Inflammatory macrophage treated with lipopolysaccharide for 1 hour (primary cell): ENCODE measurements at places on chromosomes 1 and 21.

- no peak for DNase-seq
Measured at GRCh38 chr1:36879613-36880012, 154.7 kb downstream of the GRIK3 start.

DNA sequence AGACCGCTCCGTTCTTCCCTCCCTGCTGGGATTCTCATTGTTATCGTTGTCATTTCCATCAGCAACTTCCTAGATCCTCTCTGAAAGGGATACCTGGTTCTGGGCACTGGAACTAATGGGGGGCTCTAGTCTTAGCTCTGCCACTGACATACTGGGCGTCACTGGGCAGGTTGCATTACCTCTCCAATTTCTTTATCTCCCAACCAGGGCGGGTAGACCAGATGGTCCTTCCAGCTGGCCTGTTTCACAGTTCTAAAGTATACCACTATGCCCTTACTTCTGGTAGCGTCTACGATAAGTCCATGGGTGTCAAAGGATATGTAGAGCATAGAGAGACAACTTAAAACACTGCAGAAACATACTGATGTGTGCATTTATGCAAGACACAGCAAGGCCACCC is 1.4 kb downstream of the GPR37L1 start:
- DNase-seq: no peak

DNA sequence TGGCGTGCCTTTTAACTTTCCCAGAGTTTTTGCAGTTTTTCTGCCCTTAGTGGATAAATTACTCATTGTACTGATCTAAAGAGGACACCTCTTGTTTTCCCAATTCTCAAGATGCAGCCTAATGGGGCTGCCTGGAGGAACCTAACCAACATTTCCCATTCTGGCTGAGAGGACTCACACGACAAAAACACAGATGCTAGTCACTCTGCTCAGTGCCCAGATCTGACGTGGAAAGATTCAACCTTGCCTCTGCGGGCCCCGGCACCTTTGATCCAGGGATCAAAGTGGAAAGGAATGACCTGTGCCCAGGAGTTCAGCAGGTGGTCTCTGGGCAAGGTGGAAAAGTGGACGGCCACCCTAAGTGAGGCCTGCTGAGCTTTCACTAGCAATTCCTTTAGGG is 162.4 kb upstream of the FMN2 start:
- no peak for DNase-seq

GRCh38 chr1:86992861-86993260 is 78.4 kb downstream of the HS2ST1 start:
- DNase-seq: no peak

- no peak for DNase-seq
Measured at GRCh38 chr1:241311056-241311746, 45.8 kb downstream of the RGS7 start.

- DNase-seq: peak; percentile 59
Measured at GRCh38 chr1:247172996-247173395, 1.2 kb upstream of the ZNF124 start.

DNA sequence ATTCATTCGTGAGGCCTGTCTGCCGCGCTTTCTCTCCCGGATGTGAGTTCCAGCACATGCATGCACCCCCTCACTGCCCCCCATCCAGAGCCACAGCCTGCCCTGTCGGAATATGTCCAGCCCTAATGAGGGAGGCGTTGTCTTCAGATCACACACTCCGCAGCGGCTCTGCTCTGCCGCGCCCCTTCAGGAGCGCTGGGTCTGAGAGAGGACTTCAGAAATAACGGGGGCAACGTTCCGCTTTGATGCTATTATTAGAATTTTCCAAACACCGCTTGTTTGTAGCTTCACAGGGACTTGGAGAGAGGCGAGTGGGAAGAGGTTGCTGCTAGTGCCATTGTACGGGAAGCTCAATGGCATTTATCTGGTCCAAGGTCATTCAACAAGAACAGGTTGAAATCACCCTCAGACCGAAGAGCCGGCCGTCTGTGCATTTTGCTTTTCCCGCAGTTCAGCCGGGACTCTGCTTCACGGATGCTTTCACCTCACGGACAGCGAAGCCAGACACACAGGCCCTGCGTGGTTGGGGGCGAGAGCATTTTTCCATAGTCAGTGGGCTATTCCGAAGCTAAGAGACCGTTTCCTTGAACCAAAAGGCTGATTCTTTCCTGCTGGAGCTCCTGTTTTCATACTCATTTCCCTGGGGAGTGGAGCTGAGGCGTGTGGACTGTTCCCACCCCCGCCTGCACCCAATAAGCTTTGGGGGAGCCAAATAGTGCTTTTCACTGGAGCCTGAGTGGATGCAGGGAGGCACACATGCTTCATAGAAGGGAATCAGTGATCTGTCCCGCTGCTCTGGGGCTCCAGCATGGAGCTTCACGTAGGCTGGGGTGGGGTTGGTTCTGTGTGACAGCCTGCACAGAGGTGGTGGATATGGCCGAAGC is 69.7 kb downstream of the GALNT2 start:
- DNase-seq: no peak

- peak; percentile 64 for DNase-seq
Measured at GRCh38 chr1:179369751-179370341, 4.1 kb downstream of the AXDND1 start.

DNA sequence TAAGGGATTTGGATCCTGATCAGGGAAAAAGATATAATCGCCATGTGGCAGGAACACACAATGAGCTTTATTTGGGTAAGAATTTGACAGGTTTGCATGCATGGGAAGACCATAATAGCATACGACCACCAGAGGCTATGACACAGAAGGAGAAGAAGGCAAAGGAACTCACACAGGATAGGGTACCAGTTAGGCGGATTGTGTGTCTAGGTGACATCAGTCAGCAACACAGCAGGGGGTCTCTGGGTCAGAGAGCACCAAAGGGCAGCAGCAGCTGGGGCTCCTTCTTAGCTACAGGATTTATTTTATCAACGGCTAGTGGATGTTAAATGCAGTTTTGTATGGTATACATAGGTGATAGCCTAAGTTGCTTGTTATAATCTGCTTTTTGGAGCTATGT is 551.3 kb downstream of the KCNT2 start:
- DNase-seq: no peak

DNA sequence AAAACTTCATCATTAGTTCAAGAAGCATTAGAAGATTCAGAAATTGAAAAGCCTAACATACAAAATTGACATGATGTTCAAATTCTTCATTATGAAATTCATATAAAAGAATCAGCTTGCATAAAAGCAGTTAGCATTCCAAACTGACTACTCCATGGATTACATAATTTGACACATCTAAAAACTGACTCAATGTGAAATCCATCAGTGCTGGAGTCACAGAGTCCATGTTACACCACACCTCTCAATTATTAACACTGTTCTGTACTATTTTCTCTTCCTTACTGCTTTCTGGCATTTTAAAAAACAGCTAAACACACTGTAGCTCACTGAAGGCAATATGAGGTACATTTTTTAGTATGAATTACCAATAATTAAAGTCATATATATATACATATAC is 28.0 kb downstream of the ARHGAP29 start:
- no peak for DNase-seq

GRCh38 chr1:184254849-184255248 is 132.0 kb upstream of the C1orf21 start:
- DNase-seq: no peak

- no peak for DNase-seq
Measured at GRCh38 chr1:205147191-205147835, 25.5 kb upstream of the RBBP5 start.

GRCh38 chr21:15534450-15534886 is 195.3 kb upstream of the USP25 start:
- DNase-seq: no peak

- DNase-seq: no peak
Measured at GRCh38 chr1:114691061-114691460, 4.3 kb downstream of the AMPD1 start.

DNA sequence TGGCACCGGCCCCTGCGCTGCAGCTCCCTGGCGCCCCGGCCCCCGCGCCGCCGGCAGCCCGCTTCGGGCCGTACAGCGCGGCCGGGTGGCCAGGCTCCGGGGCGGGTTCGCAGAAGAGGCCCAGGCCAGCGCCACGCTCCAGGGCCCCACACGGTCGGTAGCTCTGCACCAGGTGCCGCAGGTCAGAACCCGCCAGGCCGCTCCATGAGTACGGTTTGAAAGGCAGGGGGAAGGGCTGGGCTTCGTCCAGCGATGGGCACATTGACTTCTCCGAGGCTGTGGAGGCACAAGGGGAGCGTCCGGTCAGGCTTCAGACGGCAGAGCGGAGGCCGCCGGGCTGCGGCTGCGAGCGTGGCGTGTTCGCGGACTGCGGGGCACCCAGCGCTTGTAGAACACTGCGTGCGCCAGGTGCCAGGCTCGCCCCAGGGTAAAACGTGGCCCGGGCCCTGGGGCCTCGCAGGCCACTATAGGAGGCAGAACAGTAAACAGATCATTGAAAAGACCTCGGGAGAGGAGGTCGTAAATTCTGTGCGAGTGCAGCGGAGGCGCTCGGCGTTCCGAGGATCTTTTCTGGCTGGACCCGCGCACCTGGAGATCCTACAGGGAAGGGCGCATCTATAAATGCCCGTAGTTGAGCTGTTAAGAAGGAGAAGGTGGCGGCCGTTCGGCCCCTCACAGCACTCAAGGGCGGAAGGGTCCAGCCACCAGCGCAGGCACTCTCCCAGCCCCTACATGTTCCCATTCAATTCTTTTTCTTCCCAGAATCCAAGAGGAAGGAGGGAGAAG is 5.7 kb downstream of the GFI1 start:
- DNase-seq: no peak

GRCh38 chr1:119569095-119569494 is 62.1 kb downstream of the HSD3B1 start:
- DNase-seq: no peak

- no peak for DNase-seq
Measured at GRCh38 chr1:225617479-225617878, 35.4 kb downstream of the ENAH start.

GRCh38 chr1:155776414-155776813 is 80.6 kb downstream of the GON4L start:
- DNase-seq: peak; percentile 35

DNA sequence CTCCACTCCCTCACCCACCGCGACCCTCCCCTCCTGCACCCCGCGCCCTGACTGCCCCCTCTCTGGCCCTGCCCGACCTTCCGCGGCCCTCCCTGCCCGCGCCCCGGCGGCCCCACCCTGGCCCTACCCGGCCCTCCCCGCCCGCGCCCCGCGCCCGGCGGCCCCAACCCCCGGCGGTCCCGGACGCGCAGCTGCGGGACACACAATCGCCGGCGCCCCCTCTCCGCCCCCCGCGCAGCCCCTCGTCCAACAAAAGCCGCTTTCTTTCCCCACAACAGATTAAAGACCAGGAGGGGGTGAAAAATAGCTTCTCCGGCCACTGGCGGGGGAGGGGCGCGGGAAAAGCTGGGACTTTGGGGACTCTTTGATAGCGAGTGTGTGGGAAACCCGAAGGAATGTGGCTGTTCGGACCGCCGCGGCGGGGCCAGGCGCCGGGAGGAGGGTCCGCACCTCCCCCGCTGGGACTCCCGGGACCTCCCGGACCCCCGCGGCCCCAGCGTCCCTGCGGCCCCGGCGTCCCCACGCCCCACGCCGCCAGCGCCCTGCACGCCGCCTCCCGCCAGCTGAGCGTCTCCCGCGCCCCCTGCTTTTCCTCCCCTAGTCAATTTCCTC is 8.8 kb upstream of the ID3 start:
- DNase-seq: no peak

DNA sequence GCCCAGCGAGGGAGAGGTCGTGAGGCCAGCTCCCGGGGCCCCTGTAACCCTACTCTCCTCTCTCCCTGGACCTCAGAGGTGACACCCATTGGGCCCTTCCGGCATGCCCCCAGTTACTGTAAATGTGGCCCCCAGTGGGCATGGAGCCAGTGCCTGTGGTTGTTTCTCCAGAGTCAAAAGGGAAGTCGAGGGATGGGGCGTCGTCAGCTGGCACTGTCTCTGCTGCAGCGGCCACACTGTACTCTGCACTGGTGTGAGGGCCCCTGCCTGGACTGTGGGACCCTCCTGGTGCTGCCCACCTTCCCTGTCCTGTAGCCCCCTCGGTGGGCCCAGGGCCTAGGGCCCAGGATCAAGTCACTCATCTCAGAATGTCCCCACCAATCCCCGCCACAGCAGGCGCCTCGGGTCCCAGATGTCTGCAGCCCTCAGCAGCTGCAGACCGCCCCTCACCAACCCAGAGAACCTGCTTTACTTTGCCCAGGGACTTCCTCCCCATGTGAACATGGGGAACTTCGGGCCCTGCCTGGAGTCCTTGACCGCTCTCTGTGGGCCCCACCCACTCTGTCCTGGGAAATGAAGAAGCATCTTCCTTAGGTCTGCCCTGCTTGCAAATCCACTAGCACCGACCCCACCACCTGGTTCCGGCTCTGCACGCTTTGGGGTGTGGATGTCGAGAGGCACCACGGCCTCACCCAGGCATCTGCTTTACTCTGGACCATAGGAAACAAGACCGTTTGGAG is 23.7 kb upstream of the TNFRSF1B start:
- peak; percentile 89 for DNase-seq

- DNase-seq: no peak
Measured at GRCh38 chr1:87872189-87872588, 543.5 kb downstream of the LMO4 start.

GRCh38 chr1:4510276-4510691 is 144.1 kb upstream of the AJAP1 start:
- no peak for DNase-seq

DNA sequence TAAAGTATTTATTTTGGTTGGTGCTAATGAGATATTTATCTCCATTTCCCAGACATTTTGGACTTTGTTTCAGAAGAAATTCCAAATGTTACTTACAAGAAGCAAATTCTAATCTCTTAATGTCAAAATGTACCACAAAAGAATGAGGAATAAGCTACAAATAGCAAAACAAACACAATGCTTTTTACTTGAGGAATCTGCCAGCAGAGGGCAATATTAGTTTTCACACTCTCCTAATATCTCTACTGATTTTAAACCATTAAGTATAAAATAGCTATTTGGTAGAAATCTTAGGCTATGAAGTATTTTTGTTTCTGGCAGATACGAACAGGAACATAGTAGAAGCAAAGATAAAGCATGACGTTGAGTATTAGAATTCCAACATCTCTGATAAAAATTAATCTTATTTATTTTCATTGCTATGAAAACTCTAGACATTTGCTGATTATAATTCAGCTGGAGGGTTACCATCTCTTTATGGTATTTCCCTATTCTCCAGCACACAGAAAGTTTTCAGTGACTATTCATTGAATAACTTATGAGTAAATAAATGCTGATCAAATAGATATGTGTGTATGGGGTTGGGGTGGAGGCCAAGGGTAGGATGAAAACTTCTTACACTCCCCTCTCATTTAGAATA is 13.4 kb upstream of the HMCN1 start:
- DNase-seq: peak; percentile 65
